ENCODE measurements at places on chromosomes 2 and 18.

GRCh38 chr2:232485757-232486557 is 1.7 kb downstream of the ECEL1 start:
- no peak for DNase-seq

DNA sequence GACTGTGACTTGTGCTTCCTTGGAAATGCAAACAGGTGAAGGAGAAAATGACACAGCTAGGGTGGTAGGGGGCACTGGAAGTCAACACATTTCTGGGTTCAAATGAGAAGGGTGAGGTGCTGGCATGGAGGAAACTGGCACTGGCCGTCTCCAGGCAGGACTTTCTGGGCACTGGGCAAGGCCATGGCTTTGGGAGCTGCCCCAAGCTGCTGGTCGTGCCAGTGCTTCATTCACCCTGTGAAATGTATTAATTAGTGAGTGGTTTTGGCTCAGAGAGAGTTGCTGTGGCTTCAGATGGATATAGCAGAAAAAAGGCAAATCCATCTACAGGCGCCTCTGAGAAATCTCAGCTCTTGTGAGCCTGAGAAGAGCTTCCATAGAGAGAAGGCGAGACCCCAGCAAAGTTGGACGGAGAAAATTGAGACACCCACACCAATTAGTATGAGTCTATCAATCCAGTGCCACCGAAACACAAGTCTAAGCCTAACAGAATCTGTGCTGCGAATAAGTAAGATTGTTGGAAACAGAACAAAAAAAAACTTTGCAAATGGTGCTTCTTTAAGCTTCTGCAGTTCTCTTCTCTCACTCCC is 202.1 kb upstream of the TNP1 start:
- no peak for DNase-seq

DNA sequence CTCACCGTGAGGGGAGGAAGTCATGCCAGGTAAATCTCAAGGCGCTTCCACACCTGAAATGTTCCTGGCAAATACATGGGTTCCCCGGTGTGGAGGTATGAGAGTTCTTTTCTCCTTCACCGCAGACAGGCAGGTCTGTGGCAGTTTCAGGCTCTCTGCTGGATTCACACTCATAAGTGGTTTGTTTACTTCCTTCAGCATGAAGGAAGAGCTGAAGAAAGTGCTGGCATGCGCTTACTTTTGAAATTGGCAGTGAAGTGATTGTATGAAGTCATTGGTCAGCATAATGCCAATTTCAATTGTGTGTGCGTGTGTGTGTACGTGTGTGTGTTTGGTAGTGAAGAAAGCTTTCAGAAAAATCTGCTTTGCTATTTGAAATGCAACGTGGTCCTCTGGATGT is 43.4 kb downstream of the RNF144A start:
- DNase-seq = peak; percentile 70

- DNase-seq = peak; percentile 40
These were observed 36.9 kb downstream of the HJURP start for GRCh38 chr2:233817361-233817911.

DNA sequence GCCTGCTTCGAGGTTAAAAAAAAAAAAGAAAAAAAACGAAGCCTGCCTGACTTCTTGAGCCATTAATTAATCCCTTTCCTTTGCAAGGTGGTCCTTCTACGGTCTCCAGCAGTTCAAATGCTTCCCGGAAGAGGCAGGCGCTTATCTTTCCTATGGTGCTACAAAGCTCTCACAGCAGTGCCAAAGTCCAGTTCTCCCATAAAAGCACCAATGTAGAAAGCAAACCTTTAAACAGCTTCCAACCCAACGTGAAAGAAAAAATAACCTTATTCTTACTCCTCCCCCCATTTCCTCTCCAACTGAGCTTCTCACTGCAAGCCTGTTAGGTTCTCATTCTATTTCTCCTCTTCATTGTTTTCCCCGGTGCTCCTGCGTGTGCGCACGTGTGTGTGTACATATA is 317.4 kb upstream of the SOX11 start:
- no peak for DNase-seq

GRCh38 chr2:119728421-119728820 is 31.3 kb upstream of the PTPN4 start:
- no peak for DNase-seq

DNA sequence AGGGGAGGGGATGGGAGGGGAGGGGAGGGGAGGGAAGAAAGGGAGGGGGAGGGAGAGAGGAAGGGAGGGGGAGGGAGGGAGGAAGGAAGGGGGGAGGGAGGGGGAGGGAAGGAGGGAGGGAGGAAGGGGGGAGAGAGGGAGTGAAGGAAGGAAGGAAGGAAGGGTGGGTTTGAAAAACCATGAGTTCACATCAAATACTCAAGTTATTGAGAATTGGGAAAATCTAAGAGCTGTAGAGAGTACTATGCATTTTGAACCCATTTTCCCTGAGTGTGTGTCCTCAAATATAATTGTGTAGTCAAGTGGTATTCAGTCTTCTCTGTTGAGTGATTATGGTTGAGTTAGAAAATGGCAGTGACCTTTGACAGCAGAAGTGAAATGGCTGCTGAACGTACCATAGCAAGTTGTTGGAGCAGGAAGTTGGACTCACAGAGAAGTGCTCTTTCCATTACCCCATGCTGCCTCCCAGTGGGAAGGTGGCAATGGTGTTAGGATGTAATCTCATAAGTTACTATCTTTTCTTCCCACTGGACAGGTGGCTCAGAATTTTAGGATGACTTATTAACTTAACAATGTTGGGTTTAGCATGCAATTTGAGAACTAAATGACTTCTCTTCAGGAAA is 214.6 kb downstream of the SETBP1 start:
- DNase-seq = peak; percentile 70

DNA sequence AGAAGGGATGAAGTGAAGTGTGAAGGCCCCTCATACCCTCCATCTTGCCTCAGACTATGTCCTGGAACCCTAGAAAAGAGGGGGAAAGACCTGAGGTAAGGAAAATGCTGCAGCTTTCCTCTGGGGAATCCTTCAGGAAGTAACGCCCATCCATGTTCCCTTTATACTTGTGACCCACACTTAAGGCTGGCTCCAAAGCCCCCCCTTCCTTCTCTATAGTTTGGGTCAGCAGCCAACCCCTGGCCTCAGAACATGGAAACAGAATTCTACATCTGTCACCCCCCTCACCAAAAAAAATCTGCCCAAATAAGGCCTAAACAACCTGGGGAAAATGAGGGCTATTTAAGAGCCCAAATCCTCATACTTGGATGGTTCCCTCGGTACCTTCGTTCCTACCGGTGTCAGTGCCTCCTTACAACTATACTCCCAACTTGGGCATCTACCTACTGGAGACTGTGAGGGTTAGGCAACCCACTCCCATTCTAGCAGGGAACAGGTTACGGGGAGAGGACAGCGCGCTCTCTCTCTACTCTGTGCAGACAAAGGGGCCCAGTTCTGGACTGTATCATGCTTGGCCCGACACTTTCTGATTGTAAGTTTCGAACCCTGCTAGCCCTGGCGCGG is 689 bp downstream of the OST4 start:
- no peak for DNase-seq

- DNase-seq = peak; percentile 70
These were observed 2.4 kb upstream of the INHBB start for GRCh38 chr2:120343433-120344105.

GRCh38 chr18:574149-574860 is 5.9 kb upstream of the CETN1 start:
- DNase-seq = no peak

GRCh38 chr2:105802587-105802986 is 57.9 kb downstream of the NCK2 start:
- DNase-seq = peak; percentile 21

DNA sequence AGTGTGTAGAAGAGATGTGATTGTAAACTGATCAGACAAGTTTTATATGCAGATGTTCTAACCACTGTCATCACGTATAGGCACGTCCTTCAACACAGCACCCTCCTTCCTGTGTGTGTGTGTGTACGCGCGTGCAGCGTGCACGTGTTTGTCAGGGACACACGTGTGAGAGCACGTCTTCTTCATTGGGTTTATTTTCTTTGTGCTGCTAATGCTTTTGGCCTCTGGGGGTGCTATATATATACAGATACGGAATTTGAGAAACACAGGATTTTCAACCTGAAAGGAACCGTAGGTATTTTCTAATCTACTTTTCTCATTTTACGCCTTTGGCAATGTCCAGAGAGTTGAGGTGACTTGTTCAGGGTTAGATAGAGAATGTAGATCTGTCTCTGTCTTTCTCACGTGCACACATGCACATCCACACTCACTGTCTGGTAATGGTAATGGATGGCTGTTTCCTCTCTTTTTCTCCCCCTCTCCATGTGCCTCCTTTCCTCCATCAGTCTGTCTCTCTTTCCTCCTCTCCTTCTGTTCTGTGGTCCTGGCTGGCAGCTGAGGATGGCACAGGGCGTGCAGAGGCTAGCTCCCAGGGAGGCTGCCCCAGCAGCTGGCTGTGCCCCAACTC is 13.4 kb upstream of the CELF4 start:
- peak; percentile 16 for DNase-seq
